B cell (primary cell): ENCODE measurements at places on chromosomes 3 and 15. TPM values are rescaled to one million over a fixed set of nuclear protein-coding genes. Genes with fewer than 3 reads are reported as not detected.

The RBMS3 gene
- total RNA-seq = not detected in 2 replicates

The OR5H14 gene
- total RNA-seq = not detected in 2 replicates

The SMCO1 gene
- total RNA-seq = not detected in 2 replicates

The LNP1 gene
- total RNA-seq = 1.6 and 1.9 TPM in 2 replicates

The ZNF445 gene
- 28.1 and 29.7 TPM in 2 replicates for total RNA-seq

The LRTM1 gene
- not detected in 2 replicates for total RNA-seq

The GAP43 gene
- not detected in 2 replicates for total RNA-seq

The SLC25A38 gene
- total RNA-seq = 46.3 and 53.0 TPM in 2 replicates

The NUP210 gene
- 159 and 166 TPM in 2 replicates for total RNA-seq

The SYNPR gene
- not detected in 2 replicates for total RNA-seq

The GOLGA8J gene
- 0.51 TPM in 1 of 2 replicates, not detected in the other for total RNA-seq

The ITGB5 gene
- total RNA-seq = 0.54 and 1.4 TPM in 2 replicates

The UACA gene
- 1.8 and 2.7 TPM in 2 replicates for total RNA-seq

The VPS39 gene
- total RNA-seq = 145 and 149 TPM in 2 replicates

The NR1I2 gene
- total RNA-seq = 0.30 and 0.73 TPM in 2 replicates

The WDR72 gene
- not detected in 2 replicates for total RNA-seq

The IGDCC3 gene
- not detected in 2 replicates for total RNA-seq

The CPN2 gene
- total RNA-seq = not detected in 2 replicates

The ATG3 gene
- total RNA-seq = 48.8 and 54.9 TPM in 2 replicates

The LPP gene
- total RNA-seq = 81.7 and 94.5 TPM in 2 replicates

The ANKDD1A gene
- 2.2 and 2.6 TPM in 2 replicates for total RNA-seq

The CPNE9 gene
- 0.37 and 1.2 TPM in 2 replicates for total RNA-seq

The NPAP1 gene
- total RNA-seq = not detected in 2 replicates

The CFAP44 gene
- total RNA-seq = 33.8 and 35.0 TPM in 2 replicates

The C3orf33 gene
- 1.7 and 1.8 TPM in 2 replicates for total RNA-seq

The ZNF860 gene
- total RNA-seq = 41.4 and 45.9 TPM in 2 replicates

The TUSC7 gene
- not detected in 2 replicates for total RNA-seq

The COPS2 gene
- total RNA-seq = 44.5 and 47.8 TPM in 2 replicates

The KNG1 gene
- not detected in 2 replicates for total RNA-seq

The GASK1A gene
- 0.15 TPM in 1 of 2 replicates, not detected in the other for total RNA-seq

The ZNF774 gene
- 0.54 and 1.4 TPM in 2 replicates for total RNA-seq

The IL17RD gene
- 0.02 and 0.05 TPM in 2 replicates for total RNA-seq

The IL17RB gene
- 0.15 and 0.32 TPM in 2 replicates for total RNA-seq

The SAMD7 gene
- total RNA-seq = 0.12 TPM in 1 of 2 replicates, not detected in the other

The FGF7 gene
- 0.10 and 0.12 TPM in 2 replicates for total RNA-seq

The TM6SF1 gene
- total RNA-seq = 1.4 and 1.6 TPM in 2 replicates

The CPLX3 gene
- 0.17 TPM in 1 of 2 replicates, not detected in the other for total RNA-seq

The ITIH4 gene
- total RNA-seq = 38.5 and 38.7 TPM in 2 replicates

The MAP3K13 gene
- total RNA-seq = 9.2 and 10.9 TPM in 2 replicates

The LMAN1L gene
- total RNA-seq = 1.1 and 1.2 TPM in 2 replicates

The PRICKLE2 gene
- 1.1 and 1.4 TPM in 2 replicates for total RNA-seq
